ENCODE measurements at places on chromosomes 1 and 21.
A peak's percentile ranks its signal among the peaks of the same experiment; 100 is the strongest.

- no peak for DNase-seq
These were observed 30.6 kb downstream of the FAM78B start for GRCh38 chr1:166136222-166136621.

GRCh38 chr1:68085752-68086151, 35.3 kb upstream of the DIRAS3 start:
- DNase-seq, result no peak

DNA sequence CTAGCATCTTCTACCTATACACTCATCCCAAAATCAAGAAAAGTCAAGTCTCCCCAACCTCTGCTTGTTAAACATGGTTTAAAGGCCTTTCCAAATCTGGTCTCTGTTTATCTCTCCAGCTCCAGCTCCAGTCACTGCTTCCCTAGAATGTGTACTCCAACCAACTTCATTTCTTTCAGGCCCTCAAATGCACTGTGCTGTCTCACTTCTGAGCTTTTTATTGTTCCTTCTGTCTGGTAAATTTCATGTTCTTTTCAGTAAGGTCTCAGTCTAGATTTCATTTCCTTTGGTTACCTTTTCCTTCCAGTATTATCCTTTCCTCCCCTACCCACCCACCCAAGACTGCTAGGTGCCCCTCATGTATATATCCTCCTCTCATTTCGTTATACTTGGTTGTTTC, 3.7 kb downstream of the COL24A1 start:
- DNase-seq, result no peak

DNA sequence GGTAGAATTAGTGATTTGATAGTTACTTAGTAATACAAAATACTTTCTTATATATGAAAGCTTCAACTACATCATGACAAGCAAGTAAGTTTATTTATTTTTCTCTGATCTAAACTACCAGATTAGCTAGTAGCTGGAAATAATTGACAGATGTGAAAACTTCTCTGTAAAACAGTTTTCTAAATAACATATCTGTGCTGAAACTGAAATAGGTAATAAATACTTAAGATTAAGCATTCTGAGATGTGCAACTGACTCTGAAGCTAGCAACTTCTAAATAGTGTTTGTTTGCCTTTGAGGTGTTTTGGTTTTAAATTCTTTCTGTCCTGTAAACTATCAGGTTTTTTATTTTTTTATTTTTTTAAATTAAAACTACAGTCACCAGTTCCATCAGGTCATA, 18.5 kb upstream of the LHX8 start:
- DNase-seq, result no peak

- peak; percentile 55 for DNase-seq
These were observed 36.3 kb downstream of the PDPN start for GRCh38 chr1:13619909-13620308.

- no peak for DNase-seq
These were observed 3.2 kb downstream of the CGN start for GRCh38 chr1:151514366-151514765.

DNA sequence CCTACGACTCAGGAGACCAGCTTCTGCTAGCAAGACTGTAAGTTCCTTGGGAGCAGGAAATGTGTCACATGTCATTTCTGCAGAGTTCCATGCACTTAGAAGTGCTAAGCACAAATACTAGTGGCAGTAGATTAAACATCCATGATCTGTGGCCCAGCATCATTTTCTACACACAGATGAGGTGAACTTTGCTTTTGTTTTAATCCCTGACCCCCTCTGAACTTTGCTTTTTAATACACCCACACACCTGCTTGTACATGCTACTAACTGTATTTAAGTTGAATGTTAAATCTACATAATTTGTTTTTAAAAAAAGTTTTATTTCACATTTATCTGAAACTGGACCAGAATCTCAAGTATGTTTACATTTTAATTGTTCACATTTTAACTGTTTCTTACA, 24.5 kb downstream of the SLC35D1 start:
- no peak for DNase-seq

GRCh38 chr21:35720208-35720731, 340.1 kb downstream of the SETD4 start:
- DNase-seq, result no peak

DNA sequence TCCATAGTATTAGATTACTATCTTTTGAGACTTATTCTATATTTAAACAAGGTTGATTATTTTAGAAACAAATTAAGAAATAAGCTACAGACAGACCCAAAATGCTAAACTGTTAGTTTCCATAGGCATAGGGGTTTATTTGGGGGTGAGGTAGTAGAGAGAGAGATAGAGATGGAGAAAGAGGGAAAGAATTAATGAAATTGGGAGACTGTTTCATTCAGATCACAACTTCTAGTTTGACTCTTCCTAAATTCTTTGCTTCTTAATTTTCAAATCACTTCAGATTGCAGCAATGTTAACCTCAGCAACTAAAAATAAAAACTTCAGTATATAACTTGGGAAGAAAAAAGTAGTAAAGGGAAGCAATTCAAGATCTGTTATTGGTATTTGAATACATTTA, 3.4 kb downstream of the JUN start:
- DNase-seq, result no peak

GRCh38 chr1:235088430-235088829, 40.2 kb downstream of the TOMM20 start:
- no peak for DNase-seq

GRCh38 chr21:42343963-42344510, 6.8 kb downstream of the TFF2 start:
- no peak for DNase-seq

GRCh38 chr1:153430166-153430553, 13.8 kb downstream of the S100A7A start:
- no peak for DNase-seq

GRCh38 chr1:53135735-53136114, 6.7 kb downstream of the SLC1A7 start:
- DNase-seq, result peak; percentile 64

DNA sequence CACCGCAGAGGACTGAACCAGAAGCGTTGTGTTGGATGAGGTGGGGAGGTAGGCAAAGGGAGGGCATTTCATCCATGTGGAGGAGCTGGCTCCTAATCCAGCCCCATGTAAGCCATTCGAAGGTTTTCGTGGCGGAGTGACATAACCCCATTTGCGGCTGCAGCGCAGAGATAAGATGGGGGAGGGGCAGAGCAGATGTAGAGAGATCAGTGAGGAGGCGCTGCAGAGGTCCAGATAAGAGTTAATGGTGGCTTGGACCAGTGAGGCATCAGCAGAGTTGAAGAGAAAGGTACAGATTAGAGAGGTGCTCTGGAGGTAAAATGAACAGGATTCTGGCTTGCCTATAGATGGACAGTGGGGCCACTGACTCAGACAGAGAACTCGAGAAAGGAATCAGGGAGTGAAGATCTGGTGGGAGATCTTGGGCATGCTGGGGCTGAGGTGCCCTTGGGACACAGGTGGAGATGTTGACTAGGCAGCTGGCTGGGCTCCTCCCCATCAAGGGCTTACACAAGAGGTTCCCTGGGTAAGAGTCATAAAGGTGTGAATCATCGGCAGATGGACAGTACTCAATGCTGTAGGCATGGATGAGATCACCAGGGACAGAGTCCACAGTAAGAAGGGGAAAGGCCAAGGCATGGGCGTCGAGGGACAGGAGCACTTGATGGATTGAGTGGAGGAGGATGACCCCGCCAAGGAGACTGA, 7.8 kb upstream of the PTPRF start:
- no peak for DNase-seq

GRCh38 chr1:235917267-235917811, 50.6 kb upstream of the LYST start:
- peak; percentile 99 for DNase-seq

- no peak for DNase-seq
These were observed 3.8 kb upstream of the SLC26A9 start for GRCh38 chr1:205947024-205947423.

DNA sequence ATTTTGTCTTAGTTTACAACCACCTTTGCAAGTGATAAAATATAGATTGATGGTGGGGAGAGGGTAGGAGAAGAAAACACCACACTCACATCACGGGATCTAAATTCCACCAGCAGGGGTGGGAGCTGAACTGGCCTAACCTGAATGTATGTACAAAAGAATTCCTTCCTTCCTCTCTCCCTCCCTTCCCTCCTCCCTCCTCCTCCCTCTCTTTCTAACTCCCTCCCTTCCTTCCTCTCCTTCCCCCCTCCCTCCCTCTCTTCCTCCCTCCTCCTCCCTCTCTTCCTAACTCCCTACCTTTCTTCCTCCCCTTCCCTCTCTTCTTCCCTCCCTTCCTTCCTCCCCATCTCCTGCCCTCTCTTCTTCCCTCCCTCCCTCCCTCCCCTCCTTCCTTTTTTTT, 40.2 kb downstream of the HIVEP3 start:
- no peak for DNase-seq

- DNase-seq, result no peak
These were observed 166.8 kb downstream of the ZNF281 start for GRCh38 chr1:200243042-200243437.

DNA sequence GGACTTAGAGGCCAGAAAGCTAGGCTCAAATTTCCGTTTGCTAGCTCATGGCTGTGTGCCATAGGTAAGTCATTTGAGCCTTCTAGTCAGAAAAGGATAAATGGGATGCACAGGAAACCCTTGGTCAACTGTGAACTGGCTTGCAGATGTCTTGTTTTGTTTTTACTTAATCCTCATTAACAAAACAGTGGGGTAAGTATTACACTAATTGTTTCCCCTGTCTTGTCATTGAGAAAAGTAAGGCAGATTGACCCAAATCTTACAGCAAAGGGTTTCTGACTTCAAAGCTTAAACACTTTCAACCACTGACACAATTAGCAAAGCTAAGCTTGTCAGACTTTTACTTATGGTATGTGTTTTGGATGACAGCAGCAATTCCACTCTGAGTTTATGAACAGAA, 291.3 kb downstream of the NTNG1 start:
- no peak for DNase-seq

Measured in fibroblast of the conjunctiva (primary cell).